Activated CD4-positive, alpha-beta T cell treated with anti-CD3 and anti-CD28 coated beads, Interleukin-2, amount 10 ng/mL, durations not matched to agents 24 days and 14 days (primary cell): ENCODE measurements at places on chromosomes 6 and 20. TPM values are rescaled to one million over a fixed set of nuclear protein-coding genes. Genes with fewer than 3 reads are reported as not detected.

DNA sequence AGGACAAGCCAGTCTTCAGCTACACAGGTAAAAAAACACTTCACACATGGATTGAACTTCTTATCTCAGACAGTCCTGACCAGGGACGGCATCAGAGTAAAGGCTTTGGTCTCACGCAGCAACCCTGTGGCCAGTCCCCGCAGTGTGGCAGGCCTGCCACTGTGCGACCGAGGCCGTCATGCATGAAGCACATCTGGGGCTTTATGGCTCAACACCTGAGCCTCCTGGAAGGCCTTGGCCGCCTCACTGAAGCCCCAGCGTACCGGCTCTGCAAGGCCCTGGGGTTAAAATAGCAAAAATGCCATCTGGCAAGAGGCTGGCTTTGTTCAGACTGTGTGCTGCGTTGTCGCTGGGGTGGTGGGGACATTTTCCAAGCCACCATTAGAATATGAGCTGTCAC lies 32.8 kb downstream of the TBC1D7 start:
- H3K27ac ChIP-seq: no peak overlapping the region
- H3K4me1 ChIP-seq: no peaks in the 10 kb centered on the region
- H3K36me3 ChIP-seq: peaks cover 38% of the 10 kb centered on the region
- no peak for DNase-seq
- no peaks in the 10 kb centered on the region for H3K27me3 ChIP-seq
- H3K4me3 ChIP-seq: no peak overlapping the region

DNA sequence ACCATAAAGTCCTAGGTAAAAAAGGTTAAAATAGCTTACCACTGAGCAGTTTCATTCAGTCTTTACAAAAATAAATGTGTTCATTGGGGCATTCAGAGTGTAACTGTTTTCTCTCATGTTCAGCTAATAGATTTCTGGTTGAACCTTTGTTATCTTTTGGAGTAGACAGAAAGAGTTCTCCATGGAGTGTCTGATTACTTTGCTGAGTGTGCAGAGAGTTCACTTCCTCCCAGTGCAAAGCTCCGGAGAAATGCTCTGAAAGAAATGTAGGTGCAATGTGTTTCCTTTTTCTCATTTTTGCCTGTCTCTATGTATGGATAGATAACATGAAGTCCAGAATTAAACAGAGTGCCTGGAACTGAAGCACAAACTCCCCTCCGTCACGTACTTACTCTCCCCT lies 52.6 kb downstream of the JAG1 start:
- no peak overlapping the region for H3K4me3 ChIP-seq
- DNase-seq: no peak
- H3K4me1 ChIP-seq: peaks cover 2% of the 10 kb centered on the region
- H3K36me3 ChIP-seq: no peaks in the 10 kb centered on the region
- no peak overlapping the region for H3K27ac ChIP-seq

- H3K4me1 ChIP-seq: peaks cover 67% of the 10 kb centered on the region
- peak overlapping the region; percentile 71 for H3K27ac ChIP-seq
- H3K27me3 ChIP-seq: no peaks in the 10 kb centered on the region
- peaks cover 6% of the 10 kb centered on the region for H3K36me3 ChIP-seq
- H3K4me3 ChIP-seq: peak overlapping the region; percentile 45
These were observed 275.8 kb upstream of the PRDM1 start for GRCh38 chr6:105810105-105810921.

- no peaks in the 10 kb centered on the region for H3K27me3 ChIP-seq
- H3K4me3 ChIP-seq: no peak overlapping the region
- no peak for DNase-seq
- no peak overlapping the region for H3K27ac ChIP-seq
- no peaks in the 10 kb centered on the region for H3K4me1 ChIP-seq
These were observed 262.7 kb upstream of the BMP2 start for GRCh38 chr20:6504826-6505225.

DNA sequence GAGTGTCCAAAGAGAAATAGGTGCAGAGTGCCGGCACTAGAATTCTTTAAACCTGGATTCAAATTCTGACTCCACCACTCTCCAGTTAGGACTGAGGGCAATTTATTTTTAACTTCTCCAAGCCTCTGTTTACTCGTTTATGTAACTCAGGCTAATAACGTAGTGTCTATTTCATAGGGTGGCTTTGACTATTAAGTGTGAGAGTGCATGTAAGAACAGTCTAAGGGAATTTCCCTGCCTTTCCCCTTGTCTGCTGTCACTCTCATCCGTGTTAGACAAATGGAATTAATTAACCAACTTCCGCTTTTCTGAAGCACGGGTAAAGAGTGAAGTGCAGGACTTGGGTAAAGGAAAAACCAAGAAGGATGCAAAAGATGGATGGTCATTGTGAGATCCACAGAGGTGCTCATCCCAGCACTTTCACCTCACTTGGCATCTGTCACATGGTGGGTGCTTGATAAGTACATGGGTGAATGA lies 4.1 kb upstream of the ZKSCAN8 start:
- peaks cover 14% of the 10 kb centered on the region for H3K36me3 ChIP-seq
- H3K4me3 ChIP-seq: peak overlapping the region; percentile 93
- H3K27me3 ChIP-seq: no peaks in the 10 kb centered on the region

DNA sequence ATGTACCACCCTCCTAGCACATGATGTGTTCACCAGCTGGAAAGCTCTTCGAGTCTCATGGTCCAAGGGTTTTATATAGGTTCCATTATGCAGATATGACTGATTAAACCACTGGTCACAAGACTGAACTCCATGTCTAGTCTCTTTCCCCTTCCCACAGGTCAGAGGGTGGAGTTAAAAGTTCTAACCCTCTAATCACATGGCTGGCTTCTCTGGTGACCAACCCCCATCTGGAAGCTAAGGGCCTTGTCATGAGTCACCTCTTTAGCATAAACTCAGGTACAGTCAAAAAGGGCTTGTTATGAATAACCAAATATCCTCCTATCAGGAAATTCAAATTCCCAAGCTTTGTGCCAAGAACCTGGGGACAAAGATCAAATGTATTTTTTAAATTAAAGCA lies 52.0 kb upstream of the KLHL31 start:
- DNase-seq: no peak
- no peaks in the 10 kb centered on the region for H3K36me3 ChIP-seq
- peaks cover 29% of the 10 kb centered on the region for H3K27me3 ChIP-seq
- H3K27ac ChIP-seq: no peak overlapping the region

DNA sequence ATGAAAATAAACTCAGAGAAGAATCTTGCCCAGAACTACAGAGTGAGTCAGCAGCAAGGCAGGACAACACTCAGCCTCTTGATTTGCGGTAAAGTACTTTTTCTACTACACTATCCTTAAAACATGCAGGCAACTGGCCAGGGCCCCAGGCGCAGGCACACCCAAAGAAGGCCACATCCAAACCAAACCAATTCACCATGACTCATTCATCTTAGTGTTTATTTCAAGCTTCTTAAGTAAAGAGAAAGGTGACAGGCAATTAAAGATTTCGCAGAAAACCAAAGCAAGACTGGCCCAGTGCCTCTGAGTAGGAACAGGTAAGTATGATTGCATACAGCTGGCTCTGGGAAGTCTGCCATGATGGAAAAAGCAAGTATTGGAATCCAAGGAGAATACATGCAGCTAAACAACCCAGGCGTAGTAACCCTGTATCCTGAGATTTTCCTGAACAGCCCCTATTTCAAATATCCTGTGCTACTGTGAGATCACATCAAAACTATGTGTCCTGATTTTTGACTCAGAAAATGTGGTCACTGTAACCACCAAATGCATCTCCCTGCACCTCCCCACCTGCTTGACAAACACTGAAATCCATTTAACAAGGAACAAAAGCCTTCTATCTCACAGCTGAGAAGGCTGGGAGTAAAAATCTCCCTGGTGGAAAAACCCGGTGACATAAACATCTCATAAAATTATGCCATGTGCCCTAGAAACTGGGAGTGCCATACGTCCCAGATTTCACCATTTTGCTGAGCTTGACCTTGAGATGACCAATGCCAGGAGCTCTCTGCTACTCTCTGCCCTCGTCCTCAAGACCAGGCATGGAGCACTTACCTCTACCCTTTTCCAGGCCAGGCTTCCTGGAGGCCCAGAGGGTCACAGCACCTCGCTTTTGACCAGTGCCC lies 12.4 kb downstream of the WFDC3 start:
- H3K27me3 ChIP-seq: peaks cover 8% of the 10 kb centered on the region
- peaks cover 28% of the 10 kb centered on the region for H3K4me1 ChIP-seq
- H3K27ac ChIP-seq: peak overlapping the region; percentile 2
- no peaks in the 10 kb centered on the region for H3K36me3 ChIP-seq
- no peak overlapping the region for H3K4me3 ChIP-seq

- no peak for DNase-seq
- peaks cover 44% of the 10 kb centered on the region for H3K27me3 ChIP-seq
- no peak overlapping the region for H3K27ac ChIP-seq
- no peak overlapping the region for H3K4me3 ChIP-seq
- no peaks in the 10 kb centered on the region for H3K36me3 ChIP-seq
These were observed 55.3 kb downstream of the FAM50B start for GRCh38 chr6:3904518-3904917.

DNA sequence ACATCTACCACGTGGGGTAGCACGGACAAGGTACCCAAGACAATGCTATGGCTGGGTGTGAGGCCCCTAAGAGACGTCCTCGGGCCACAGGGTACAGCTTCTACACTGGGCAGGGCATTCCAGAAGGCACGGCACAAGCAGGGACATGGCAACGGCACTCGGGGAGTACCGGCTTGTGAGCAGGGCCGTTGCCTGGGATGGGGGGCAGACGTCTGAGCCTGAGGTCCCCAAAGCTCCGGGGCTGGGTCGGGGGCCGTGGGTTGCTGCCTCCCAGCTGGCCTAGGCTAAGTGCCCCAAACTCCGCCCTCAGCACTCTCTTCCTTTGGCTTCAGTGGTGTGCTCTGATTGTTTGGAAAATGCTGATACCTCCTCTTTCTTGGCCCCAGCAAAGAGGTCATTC lies 110.6 kb downstream of the SULF2 start:
- H3K27me3 ChIP-seq: no peaks in the 10 kb centered on the region
- no peak for DNase-seq
- H3K4me3 ChIP-seq: no peak overlapping the region
- H3K4me1 ChIP-seq: no peaks in the 10 kb centered on the region

GRCh38 chr20:57996936-57997890 lies 231.2 kb downstream of the ANKRD60 start:
- H3K4me3 ChIP-seq: no peak overlapping the region
- DNase-seq: no peak
- peaks cover 15% of the 10 kb centered on the region for H3K27me3 ChIP-seq

DNA sequence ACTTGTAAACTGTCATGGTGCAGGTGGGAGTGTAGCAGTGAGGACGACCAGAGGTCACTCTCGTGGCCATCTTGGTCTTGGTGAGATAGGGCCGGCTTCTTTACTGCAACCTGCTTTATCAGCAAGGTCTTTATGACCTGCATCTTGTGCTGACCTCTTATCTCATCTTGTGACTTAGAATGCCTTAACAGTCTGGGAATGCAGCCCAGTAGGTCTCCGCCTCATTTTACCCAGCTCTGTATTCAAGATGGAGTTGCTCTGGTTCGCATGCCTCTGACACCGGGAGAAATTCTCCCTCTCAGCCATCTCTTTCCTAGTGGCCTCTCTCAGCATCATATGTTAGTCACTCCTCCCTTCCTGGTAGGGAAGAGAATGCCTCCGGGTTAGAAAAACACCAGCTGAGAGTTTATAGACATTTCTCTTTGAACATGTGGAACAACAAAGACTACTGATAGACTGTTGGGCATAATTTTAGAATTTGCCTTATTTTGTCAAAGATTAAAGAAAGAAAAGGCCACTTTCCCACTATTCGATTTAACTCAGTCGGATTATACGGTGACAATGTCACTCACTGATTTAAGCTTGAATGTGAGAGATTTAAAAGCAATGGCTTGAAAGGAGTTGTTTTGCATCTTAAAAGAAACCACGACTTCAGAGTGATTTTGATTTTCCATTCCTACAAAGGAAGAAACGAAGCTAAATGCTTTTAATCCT lies 67.9 kb upstream of the SNX9 start:
- H3K27ac ChIP-seq: peak overlapping the region; percentile 96
- H3K36me3 ChIP-seq: no peaks in the 10 kb centered on the region
- H3K4me3 ChIP-seq: peak overlapping the region; percentile 69
- DNase-seq: peak; percentile 55
- H3K4me1 ChIP-seq: peaks cover 74% of the 10 kb centered on the region

IPCEF1 gene
- 0.97 and 1.5 TPM in 2 replicates for total RNA-seq

- H3K4me1 ChIP-seq: peaks cover 6% of the 10 kb centered on the region
- DNase-seq: no peak
- H3K36me3 ChIP-seq: no peaks in the 10 kb centered on the region
- no peaks in the 10 kb centered on the region for H3K27me3 ChIP-seq
These were observed 377.1 kb downstream of the BTBD9 start for GRCh38 chr6:38262609-38263008.

HLA-DRB1 gene
- total RNA-seq: 14.2 and 15.0 TPM in 2 replicates
